NCI-H1092 (cell line): ENCODE measurements at places on chromosomes 2 and 18.

- no peak for DNase-seq
These were observed 54.0 kb upstream of the RIOK3 start for GRCh38 chr18:23399067-23399466.

GRCh38 chr2:119415630-119416029 lies 16.0 kb upstream of the TMEM37 start:
- DNase-seq: no peak

DNA sequence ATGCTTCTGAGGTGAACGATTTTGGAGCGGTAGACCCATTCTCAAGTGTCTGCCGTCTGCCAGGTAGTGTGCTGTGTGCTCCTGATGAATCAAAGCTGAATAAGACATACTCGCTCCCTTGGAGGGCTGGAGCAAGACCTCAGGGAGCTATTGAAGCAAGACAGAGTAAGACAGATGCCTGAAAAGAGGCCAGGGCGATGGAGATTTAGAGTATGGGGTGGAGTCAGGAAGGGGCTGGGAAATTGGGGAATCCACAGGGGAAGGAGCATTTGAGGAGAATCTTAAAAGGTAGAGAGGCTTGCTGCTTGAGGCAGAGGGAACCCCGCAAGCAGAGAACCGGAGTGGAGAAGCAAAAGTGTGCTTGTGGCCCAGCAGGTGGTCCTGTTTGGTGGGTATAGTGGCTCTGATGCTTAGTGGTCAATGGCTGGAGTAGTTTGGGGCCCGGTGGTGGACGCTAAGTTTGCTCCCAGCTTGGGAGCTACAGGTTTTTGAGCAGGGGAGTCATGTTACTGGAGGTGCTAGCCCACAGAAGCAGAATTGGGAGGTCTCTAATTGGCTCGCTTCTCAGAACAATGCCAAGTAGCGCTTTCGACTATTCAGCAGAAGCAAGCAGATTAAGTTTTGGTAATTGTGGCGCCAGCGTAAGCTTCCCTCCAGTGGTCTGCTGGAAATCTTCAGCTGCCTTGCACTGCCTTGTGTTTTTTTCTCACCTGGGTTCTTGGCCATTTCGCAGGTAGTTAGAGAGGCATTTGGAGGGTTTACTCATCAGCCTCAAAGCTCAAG lies 2.0 kb downstream of the CNNM4 start:
- no peak for DNase-seq

DNA sequence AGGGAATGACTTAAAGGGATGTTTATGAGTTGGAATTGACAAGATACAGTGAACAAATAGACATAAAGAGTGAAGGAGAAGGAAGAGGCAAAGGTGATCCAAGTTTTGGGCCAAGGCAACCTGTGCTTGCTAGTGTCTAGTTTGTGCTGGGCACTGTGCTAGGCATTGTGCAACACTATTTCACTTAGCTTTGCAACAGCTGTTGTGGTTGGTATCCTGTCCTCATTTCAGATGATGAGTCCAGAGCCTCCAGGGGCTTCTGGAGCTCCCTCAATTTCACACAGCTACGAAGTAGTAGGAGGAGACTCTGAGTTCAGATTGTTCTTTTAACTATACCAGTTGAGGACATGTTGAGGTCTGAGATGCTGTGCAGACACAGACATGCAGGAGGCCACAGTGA lies 18.1 kb upstream of the LOXHD1 start:
- no peak for DNase-seq

DNA sequence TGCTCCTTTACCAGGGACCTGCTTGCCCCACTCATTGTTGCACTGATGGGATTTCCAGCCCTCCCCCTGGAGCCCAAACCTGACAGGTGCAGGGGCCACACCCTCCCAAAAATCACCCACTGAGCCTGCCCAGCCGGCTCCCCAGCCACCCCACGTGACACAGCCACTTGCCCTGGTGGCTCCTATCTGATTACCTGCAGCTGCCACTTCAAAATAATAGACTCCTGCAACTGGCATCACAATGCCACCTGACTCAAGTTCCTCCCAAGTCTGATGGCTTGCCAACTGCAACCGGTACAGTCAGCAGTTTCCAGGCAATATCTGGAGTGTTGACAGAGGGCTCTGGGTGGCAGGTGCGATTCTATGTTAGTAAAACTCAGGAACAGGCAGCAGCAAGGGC lies 66.2 kb downstream of the CRACDL start:
- peak; percentile 95 for DNase-seq

GRCh38 chr2:72864500-72864899 lies 22.7 kb upstream of the SPR start:
- DNase-seq: no peak

- DNase-seq: no peak
These were observed 164.9 kb downstream of the INHBB start for GRCh38 chr2:120510751-120511395.

DNA sequence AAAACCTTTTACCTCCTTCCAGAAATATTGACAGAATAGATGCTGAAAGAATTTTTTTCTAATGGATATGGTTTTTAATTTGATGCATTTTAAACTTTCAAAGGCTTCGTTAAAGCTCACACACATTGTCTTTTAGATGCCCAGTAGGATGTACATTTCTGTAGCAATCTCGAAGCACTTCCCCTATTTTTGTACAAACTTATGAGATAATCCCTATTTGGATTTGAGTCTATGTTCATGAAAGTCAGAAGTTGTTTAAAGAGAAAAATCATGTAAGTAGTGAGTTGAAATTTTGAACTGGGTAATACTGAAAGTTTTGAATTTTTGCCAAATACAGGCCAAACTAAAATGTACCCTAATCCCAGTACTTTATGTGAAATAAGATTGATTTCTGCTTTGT lies 38.1 kb upstream of the MMADHC start:
- DNase-seq: no peak

- DNase-seq: no peak
These were observed 55.1 kb downstream of the RHOB start for GRCh38 chr2:20501974-20502373.

DNA sequence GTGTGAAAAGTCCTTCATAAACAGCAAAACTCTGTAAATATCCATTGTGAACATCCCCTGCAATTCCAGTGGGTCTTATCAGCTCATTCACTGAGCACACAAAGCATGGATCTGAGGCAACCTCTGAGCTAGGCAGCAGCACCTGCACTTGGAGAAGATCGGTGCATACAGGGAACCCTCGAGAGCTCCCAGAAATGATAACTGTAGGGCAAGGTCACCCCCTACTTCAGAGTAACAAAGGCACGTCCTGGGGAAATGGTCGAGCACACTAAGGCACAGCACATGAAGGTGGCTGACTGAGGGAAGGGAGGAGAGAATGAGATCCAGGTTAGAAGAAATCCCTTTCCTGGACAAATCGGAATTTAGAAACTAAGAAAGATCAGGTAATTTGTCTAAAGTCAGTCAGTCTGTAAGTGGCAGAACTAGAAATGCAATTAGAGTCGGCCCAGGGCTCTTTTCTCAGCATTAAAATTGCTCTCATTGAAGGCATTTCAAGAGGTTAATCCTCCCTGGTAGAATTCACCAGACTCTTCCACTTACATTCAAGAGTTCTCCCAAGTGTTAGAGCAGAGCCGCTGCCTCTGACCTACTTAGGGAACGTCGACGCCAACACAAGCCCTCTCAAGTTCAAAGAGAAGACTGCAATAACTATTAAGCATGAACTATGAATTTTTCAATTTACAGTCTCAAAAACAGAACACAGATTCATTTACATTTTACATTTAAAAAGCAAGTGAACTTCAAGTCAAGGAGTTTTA lies 45.9 kb downstream of the PXDN start:
- no peak for DNase-seq

DNA sequence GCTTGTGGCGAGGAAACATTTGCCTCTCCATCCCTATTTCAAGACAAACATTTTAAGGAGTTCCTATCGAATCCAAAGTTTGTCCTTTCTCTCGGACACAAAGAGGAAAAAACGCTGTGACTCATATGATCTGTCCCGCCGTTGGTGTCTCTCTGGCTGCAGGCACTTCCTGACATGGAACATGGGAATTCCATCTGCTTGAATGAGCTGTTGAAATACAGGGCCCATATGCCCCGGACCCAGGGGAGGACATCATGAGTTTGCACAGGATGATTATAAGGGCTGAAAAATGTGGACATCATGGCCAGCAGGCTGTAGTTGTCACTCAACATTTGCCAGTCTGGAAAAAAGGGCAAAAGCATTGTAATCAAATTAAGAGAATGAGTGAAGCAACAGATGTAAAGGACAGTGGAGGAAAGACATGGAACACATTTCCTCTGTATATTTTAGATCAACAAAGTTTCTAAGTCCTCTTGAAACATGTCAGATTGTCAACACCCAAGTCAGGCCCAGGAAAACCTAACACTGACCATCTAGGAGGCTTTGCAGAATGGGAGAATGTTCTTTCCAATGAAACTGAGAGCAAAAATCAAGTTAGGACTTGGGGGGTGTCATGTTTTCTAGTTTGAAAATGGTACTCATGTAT lies 103.2 kb upstream of the SMIM21 start:
- DNase-seq: no peak

DNA sequence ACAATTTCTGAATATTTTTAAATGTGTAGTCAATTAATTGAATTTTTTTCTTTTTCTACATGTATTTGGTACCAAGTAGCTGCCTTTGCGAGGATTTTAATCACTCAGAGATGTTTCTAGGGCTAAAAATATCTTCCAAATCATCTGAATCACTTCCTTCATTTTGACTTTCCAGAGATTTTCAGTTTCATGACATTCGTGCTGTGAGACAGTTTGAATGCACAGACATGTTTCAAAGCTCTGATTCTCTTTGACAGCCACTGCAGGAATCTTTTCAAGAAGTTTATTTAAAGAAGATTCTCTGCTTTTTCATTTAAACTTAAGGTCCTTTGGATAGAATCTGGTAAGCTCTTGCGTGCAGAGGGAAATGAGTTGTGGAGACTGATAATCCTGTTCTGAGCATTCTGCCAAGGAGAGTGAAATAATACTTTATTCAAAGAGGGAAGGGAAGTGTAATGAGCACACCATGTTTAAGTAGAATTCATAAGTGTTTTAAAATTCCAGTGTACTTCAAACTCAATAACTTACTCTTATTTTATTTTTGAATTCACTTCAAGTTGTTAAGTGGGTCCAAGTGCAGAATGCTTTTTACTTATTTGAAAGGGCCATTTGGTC lies 9.7 kb downstream of the CYBRD1 start:
- no peak for DNase-seq

- DNase-seq: no peak
These were observed 200.5 kb upstream of the ST6GAL2 start for GRCh38 chr2:107086497-107086896.

DNA sequence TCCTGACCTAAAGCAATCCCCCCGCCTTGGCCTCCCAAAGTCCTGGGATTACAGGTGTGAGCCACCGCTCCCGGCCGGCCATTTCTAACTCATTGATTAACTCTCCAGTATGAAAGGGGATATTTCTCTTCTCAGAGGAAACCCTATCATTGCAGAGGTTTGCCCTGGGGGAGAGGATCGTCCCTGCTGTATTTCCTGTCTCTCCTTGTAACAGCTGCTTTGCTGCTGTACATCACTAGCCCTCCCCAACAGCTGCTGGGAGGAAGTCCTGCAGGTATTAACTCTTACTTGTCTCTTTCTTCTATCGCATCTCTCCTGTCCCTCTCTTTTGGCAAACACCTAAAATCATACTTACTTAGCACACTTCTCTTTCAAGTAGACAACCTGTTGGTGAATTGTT lies 219.0 kb upstream of the DSEL start:
- no peak for DNase-seq

- DNase-seq: no peak
These were observed 38.2 kb upstream of the MARCO start for GRCh38 chr2:118903551-118904479.

DNA sequence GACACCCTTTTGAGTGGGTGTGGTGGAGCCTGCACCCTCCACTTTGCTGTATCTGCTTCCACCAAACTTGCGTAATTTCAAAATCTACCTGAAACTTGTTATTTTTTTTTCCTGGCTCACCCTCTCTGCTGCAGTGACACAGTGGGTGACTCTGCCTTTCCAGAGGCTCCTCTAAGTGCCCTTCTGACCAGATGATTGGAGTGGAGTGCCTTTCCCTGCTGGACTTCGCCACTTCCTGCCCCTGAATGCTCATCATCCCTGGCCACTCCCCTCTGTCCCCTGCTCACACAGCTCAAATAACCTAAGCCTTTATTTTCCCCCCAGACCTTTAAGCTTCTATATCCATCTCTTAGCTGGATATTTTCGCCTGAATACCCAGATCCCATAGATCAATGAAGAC lies 777.5 kb upstream of the ID2 start:
- no peak for DNase-seq

- no peak for DNase-seq
These were observed 51.5 kb downstream of the SMIM21 start for GRCh38 chr18:75376004-75376403.

DNA sequence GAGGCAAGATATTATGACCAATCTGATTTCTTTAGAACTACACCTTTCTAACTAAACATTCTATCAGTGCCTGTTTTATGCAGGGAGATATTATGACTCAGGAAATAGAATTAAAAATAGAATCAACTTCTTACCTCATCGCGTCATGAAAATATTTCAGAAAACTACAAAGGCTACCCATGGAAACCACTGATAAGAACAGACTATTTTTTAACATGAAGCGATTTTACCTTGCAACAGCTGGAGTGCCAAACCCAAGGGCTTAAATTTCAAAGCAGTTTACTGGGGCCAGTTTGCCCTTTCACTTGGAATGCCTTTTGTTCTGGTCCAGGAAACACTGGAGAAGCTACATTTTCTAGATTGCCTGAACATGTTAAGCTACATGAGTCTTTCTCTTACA lies 304.8 kb upstream of the CCDC68 start:
- DNase-seq: no peak

- no peak for DNase-seq
These were observed 89.0 kb downstream of the MARCHF4 start for GRCh38 chr2:216283038-216283900.

GRCh38 chr18:34583895-34584294 lies 126.2 kb upstream of the DTNA start:
- DNase-seq: no peak

- DNase-seq: no peak
These were observed 106.3 kb downstream of the FTCDNL1 start for GRCh38 chr2:199744724-199745123.

GRCh38 chr18:72542342-72542741 lies 1.8 kb downstream of the CBLN2 start:
- DNase-seq: no peak

DNA sequence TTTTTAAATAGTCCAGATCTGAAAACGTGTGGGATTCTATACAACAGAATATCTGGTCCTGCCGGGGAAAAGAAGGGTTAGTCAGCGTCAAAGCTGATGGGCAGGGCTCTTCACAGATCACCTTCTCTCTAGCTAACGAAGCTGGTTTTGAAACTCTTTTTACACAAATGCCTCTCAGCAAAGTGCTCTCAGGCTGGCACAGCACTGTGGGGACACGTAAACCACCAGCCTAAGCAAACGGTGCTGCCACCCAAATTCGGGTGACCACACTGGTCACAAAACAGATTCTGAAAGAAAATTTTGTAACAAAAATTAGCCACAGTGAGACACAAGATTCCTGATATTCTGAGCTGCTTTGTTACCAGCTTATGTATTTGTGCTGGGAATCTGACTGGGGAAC lies 53.1 kb upstream of the ARL5A start:
- DNase-seq: no peak
